ENCODE measurements at places on chromosomes 16 and 17.

DNA sequence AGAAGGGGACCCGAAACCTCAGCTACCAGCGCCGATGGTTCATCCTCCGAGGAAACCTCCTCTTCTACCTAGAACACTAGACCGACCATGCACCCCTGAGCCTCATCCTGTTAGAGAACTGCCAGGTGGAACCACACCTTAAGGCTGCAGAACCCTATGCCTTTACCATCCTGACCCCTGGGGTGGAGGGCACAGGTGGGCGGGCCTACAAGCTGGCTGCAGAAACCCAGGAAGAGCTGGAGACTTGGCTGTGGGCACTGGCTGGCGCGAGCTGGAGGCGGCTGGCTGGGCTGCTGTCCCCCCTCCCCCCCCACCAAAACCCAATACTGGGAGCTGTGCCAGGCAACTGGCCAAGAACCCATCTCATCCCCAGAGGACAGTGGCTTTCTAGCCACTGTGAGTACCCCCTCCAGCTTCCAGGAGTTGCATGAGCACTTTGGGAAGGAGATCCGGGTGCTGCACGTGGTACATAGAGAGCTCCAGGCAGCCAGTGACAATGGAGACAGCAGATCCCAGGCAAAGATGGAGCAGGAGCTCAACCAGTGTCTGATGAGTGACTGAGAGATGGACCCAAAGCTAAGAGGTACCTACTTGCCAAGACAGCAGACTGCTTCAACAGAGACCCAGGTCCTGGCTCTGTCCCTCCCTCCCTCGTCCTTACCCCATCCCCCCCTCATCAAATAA, 1.4 kb upstream of the CD2BP2 start:
- peak; percentile 43 for DNase-seq

DNA sequence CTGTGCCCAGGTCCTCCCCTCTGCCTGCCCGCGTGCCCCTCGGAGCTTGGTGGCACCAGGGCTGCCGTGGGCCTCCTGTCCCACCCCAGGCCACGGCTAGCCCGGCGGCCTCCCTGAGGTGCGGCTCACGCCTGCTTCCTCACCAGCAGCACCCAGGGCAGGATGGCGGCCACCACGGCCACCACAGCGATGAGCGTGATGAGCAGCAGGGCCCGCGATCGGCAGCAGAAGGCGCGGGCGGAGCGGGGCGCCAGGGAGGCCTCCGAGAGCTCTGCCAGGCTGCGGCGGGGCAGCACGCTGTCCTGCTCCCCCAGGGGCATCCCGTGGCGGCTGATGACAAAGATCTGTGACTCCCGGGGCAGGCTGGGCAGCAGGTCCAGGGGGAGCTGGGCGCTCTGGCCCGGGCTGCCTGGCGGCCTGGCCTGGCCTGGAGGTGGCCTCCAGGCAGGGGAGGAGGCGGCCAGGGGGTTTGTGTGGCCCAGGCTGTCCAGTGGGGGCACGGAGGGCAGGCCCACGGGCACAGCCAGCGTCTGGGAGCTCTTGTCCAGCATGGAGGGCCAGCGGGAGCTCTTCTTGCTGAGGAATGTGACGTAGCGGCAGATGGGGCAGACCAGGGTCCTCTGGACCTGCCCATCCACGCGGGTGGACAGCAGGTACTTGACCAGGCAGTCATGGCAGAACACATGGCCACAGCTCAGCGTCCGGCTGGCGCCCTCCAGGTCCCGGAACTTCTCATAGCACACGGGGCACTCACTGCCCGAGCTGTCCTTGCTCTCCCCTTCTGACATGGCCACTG, 4.8 kb downstream of the RNF222 start:
- no peak for DNase-seq

DNA sequence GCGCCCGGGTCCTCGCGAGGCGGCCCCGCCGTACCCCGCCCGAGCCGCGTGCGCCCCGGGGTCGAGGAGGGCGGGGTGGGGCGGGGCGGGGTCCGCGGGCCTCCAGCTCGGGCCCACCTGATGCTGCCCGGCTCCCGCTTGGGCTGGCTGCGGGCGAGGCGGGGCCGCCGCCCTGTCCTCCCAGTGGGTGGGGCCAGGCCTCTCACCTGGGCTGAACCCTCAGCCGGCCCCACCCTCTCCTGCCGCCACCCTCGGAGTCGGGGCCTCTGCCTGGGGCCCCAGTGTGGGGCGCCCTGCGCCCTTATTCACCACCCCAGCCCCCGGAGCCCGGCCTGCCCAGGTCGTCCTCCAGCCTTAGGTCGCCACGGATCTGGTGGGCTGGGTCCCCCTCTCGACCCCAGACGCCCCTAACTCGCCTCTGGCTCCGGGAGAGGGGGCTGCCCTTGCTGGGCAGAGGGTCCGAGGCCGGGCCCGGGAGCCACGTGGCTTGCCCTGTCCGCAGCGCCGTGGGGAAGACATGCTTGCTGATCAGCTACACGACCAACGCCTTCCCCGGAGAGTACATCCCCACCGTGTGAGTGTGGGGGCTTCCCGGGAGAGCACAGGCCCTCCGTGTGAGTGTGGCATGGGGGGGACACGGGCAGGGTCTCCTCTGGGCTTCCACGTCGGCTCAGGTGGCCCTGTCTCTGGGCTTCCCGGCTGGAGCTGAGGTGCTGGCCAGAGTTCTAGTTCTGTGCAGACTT, 578 bp downstream of the RAC3 start:
- peak; percentile 41 for DNase-seq

- peak; percentile 17 for DNase-seq
Observed at GRCh38 chr17:2042390-2042847, 597 bp downstream of the OVCA2 start.

DNA sequence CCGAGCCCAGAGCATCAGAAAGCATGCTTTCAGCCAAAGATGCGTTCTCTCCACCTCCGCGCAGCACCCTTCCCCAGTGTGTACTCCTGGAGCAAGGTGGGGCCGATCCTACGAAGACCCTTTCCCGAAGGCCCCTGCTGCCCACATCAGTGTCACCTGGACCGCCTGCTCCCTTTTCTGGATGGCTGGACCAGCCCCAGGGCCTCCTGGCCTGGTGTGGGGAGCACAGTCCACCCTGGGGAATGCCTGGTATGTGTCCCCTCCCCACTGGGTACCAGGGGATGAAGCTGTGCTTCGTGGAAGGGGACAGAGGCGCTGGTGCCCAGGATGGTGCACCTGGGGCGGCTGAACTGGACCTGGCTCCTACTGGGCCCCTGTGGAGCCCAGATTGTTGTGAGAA, 173.8 kb downstream of the SEC14L1 start:
- DNase-seq: no peak

GRCh38 chr17:53662608-53663007, 160.1 kb upstream of the KIF2B start:
- DNase-seq: no peak

GRCh38 chr17:79871131-79871530, 31.9 kb upstream of the CBX4 start:
- DNase-seq: no peak

DNA sequence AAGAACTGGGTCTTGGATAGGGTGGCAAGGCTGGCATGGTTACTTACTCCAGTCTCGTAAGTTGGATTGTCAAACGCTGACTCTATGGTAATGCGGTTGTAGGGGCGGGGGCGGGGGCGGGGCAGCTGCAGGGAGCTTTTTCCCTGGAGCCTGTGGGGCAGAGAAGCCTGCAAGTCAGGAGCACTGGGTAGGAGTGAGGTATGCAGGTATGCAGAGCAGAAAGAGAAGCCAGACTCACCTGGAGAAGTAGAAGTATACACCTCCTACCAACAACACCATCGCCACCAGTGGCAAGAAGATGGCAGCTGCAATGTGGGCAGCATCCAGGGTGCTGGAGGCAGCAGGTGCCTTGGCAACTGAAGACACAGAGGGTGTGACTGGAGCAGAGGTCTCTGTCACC, 4.8 kb upstream of the PHF12 start:
- DNase-seq: no peak

DNA sequence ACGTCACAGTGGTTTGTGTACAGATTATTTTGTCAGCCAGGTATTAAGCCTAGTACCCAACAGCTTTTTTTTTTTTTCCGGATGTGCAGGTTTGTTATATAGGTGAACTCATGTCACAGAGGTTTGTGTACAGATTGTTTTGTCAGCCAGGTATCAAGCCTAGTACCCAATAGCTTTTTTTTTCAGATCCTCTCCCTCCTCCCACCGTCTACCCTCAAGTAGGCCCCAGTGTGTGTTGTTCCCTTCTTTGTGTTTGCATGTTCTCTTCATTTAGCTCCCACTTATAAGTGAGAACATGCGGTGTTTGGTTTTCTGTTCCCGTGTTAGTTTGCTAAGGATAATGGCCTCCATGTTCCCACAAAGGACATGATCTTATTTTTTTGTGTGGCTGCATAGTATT, 19.9 kb downstream of the RPTOR start:
- no peak for DNase-seq

Measured in NCI-H510A treated with DMSO at 0.1 percent for 48 hours (cell line).